ENCODE measurements at places on chromosomes 5 and 9.

DNA sequence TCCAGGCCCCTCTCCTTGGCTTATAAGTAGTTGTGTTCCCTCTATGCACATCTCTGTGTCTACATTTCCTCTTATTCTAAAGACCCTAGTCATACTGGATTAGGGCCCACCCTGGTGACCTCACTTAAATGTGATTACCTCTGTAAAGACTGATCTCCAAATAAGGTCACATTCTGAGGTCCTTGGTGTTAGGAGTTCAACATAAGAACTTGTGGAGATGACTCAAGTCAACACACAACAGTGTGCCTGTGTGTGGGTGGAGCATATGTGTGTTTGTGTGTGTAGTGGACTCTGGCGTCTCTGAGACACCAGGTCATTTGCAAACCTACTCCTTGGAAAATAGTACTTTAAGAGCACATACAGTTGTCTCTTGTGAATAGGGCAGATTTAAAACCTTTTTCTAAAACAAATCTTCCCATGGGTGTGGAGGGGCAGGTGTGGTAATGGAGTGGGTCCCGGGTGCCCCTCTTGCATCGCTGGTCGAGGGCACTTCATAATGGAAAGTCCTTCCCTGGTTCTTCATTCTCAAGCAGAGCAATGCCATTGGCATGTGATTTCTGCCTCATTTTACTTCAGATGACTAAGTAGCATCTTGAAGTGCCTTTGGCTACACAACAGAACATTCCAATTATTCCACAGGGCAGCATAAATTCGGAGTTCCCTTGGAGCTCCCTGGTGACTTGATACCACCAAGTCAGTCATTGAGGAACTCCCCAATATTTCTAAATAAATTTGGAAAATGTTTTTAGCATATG lies 84.4 kb downstream of the C9orf152 start:
- no peak overlapping the region for H3K4me3 ChIP-seq
- no peak for DNase-seq
- no peaks in the 10 kb centered on the region for H3K36me3 ChIP-seq

DNA sequence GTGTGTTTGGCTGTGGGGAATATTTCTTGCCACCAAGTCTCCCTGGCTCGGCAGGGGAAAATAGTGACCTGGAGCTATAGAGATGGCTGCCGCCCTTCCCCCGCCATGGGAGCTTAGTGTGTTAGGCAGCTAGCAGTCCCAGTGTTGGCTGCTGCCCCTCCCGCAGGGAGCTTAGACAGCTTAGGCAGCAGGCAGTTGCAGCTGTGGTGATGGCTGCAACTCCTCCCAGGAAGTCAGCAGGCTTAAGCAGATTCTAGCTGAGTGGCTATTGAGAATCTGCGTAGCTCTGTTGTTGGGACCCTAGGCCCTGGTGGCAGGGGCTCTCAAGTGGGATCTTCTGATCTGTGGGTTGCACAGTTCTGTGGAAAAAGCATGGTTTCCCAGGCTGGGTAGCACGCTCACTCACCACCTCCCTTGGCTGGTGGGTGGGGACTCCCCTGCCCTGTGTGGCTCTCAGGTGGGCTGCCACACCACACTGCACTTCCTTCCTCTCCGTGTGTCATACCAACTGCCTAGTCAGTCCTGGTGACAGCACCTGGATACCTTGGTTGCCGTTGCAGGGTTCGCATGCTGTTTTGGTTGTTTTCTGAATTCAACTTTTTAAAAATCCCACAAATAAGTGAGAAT lies 9.3 kb downstream of the OR1N2 start:
- H3K36me3 ChIP-seq: no peaks in the 10 kb centered on the region
- H3K27ac ChIP-seq: peak overlapping the region; percentile 86
- no peak for DNase-seq
- peaks cover 8% of the 10 kb centered on the region for H3K27me3 ChIP-seq
- H3K4me1 ChIP-seq: peaks cover 17% of the 10 kb centered on the region
- peak overlapping the region; percentile 69 for H3K4me3 ChIP-seq

DNA sequence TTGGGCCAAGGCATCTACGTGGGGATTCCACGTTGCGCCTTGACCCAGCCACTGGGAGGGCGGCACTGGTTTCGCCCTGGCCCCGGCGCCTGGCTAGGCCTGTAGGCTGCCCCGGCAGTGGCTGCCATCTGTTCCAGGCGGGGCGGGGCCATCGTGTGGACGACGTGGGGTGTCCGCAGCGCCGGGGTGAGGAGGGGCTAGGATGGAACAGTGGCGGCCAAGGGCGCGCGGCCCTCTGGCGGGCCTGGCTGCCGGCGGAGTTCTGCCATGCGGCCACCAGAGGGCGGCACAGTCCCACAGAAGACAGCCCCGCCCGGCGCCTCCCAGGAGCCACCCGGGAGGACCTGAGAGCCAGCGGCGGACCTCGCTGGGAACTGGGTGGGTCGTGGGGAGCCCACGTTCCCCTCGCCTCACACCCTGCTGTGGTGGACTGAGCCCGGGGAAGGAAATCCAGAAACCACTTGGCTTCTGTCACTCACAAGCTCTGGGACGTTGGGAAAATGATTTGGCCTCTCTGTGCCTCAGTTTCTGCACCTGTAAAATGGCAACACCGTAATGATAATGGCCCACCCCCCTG lies 22.6 kb upstream of the RAPGEF1 start:
- H3K27me3 ChIP-seq: peaks cover 9% of the 10 kb centered on the region
- peak; percentile 81 for DNase-seq
- H3K4me1 ChIP-seq: no peaks in the 10 kb centered on the region
- no peak overlapping the region for H3K4me3 ChIP-seq
- no peaks in the 10 kb centered on the region for H3K36me3 ChIP-seq
- no peak overlapping the region for H3K27ac ChIP-seq

DNA sequence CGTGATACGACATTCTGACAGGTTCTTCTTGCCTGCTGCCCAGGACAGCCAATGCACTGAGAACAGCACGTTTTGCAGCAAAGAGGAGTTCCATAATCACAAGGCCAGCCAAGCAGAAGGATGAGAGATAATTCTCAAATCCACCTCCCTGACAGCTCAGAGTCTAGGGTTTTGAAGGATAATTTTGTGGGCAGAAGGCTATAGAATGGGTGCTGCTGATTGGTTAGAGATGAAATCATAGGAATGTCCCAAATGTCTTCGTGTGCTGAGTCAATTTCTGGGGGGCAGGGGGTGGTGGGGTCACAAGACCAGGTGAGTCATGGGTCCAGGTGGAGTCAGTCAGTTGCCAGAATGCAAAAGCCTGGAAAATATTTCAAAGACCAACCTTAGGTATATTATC lies 175.5 kb upstream of the SLC30A5 start:
- H3K27me3 ChIP-seq: no peaks in the 10 kb centered on the region
- H3K36me3 ChIP-seq: no peaks in the 10 kb centered on the region
- DNase-seq: no peak
- H3K27ac ChIP-seq: no peak overlapping the region
- no peaks in the 10 kb centered on the region for H3K4me1 ChIP-seq

GRCh38 chr9:8348756-8349155 lies 549.2 kb upstream of the DMAC1 start:
- no peak overlapping the region for H3K4me3 ChIP-seq
- DNase-seq: no peak
- no peaks in the 10 kb centered on the region for H3K4me1 ChIP-seq
- H3K27me3 ChIP-seq: no peaks in the 10 kb centered on the region
- H3K36me3 ChIP-seq: no peaks in the 10 kb centered on the region
- H3K27ac ChIP-seq: no peak overlapping the region

DNA sequence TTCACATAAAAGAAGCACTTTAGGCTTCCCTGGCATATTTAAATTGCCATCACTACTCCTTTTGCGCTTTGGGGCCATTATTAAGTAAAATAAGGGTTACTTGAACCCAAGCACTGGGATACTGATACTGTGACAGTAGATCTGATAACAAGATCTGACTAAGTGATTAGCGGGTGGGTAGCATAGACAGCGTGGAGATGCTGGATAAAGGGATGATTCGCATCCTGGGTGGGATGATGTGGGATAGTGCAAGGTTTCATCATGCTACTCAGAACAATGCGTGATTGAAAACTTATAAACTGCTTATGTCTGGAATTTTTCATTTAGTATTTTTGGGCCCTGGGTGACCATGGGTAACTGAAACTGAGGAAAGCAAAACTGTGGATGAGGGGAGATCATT lies 75.1 kb downstream of the PTTG1 start:
- DNase-seq: no peak
- H3K27ac ChIP-seq: no peak overlapping the region
- H3K27me3 ChIP-seq: no peaks in the 10 kb centered on the region
- no peaks in the 10 kb centered on the region for H3K36me3 ChIP-seq
- no peaks in the 10 kb centered on the region for H3K4me1 ChIP-seq
